ENCODE measurements at places on chromosomes 16 and 17. TPM values are rescaled to one million over a fixed set of nuclear protein-coding genes. Genes with fewer than 3 reads are reported as not detected.

- peaks cover 7% of the 10 kb centered on the region for H3K4me1 ChIP-seq
- no peak overlapping the region for H3K4me3 ChIP-seq
- DNase-seq, result no peak
These were observed 4.1 kb downstream of the MARCHF10 start for GRCh38 chr17:62804025-62804424.

- H3K4me3 ChIP-seq, result no peak overlapping the region
- H3K4me1 ChIP-seq, result no peaks in the 10 kb centered on the region
- H3K36me3 ChIP-seq, result peaks cover 36% of the 10 kb centered on the region
- no peak for DNase-seq
- H3K27ac ChIP-seq, result no peak overlapping the region
These were observed 32.7 kb downstream of the AP1G1 start for GRCh38 chr16:71775949-71776348.

DNA sequence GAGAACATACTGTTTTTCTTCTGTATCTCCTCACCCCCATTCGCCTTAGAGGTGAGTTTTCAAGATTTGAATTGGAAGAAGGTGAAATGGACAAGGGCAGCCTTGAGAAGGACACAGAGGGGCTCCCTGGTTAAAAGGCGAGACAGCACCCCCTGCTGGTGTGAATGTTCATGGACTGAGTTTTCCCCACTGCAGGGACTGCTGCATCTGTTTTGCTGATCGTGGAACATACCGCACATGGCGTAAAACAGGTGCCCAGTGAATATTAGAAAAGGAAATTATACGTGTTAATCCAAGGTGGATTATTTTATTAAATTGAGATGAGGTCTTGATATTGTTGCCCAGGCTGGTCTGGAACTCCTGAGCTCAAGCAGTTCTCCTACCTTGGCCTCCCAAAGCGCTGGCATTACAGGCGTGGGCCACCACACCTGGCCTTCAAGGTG, 54.5 kb downstream of the NDE1 start:
- H3K27me3 ChIP-seq, result no peaks in the 10 kb centered on the region
- DNase-seq, result peak; percentile 89
- no peaks in the 10 kb centered on the region for H3K4me1 ChIP-seq
- no peak overlapping the region for H3K4me3 ChIP-seq

- no peak overlapping the region for H3K4me3 ChIP-seq
- no peak overlapping the region for H3K27ac ChIP-seq
- no peaks in the 10 kb centered on the region for H3K27me3 ChIP-seq
These were observed 35.6 kb downstream of the RPA1 start for GRCh38 chr17:1865252-1866037.

GRCh38 chr17:3722716-3723115, 987 bp upstream of the HASPIN start:
- no peak overlapping the region for H3K27ac ChIP-seq
- H3K4me1 ChIP-seq, result peaks cover 7% of the 10 kb centered on the region
- DNase-seq, result no peak
- no peaks in the 10 kb centered on the region for H3K27me3 ChIP-seq

DNA sequence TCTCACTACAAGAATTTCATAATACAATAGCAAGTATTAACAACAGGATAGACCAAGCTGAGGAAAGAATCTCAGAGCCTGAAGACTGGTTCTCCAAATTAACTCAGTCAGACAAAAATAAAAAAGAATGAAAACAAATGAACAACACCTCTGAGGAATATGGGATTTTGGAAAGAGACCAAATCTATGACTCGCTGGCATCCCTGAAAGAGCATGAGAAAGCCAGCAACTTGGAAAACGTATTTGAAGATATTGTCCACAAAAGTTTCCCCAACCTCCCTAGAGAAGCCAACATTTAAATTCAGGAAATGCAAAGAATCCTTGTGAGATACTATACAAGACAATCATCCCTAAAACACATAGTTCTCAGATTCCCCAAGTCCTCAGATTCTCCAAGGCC, 20.9 kb downstream of the NLRP1 start:
- no peak for DNase-seq
- H3K27ac ChIP-seq, result no peak overlapping the region
- H3K36me3 ChIP-seq, result peaks cover 47% of the 10 kb centered on the region
- no peaks in the 10 kb centered on the region for H3K4me1 ChIP-seq
- H3K4me3 ChIP-seq, result no peak overlapping the region
- no peaks in the 10 kb centered on the region for H3K27me3 ChIP-seq

DNA sequence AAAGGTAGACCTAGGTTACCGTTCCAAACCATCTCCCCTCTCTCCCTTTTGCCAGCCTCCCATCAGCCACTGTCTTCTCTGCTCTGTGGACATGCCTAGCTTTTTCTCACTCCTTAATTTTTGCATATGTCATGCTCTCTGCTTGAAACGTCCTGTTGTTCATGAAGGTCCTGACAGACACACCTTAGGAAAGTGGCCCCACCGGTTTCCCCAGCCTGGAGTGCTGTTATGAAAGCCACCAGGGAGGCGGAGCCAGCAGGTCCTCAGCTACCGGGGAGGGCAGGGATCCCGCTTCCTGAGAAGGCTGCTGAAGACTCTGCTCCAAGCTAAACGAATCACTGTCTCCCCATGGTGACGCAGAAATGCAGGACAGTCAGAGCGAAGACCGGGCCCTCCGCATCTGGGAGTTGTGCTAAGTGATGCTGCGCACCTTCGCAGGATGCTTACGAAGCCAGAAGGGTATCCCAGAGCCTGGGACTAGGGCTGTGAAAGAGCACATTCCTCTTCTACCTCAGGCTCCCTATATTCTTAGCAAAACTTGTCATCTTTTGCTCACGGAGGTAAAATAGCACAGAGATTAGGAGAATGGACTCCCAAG, 2.3 kb upstream of the SLC16A11 start:
- no peaks in the 10 kb centered on the region for H3K36me3 ChIP-seq
- H3K4me3 ChIP-seq, result peak overlapping the region; percentile 26

DNA sequence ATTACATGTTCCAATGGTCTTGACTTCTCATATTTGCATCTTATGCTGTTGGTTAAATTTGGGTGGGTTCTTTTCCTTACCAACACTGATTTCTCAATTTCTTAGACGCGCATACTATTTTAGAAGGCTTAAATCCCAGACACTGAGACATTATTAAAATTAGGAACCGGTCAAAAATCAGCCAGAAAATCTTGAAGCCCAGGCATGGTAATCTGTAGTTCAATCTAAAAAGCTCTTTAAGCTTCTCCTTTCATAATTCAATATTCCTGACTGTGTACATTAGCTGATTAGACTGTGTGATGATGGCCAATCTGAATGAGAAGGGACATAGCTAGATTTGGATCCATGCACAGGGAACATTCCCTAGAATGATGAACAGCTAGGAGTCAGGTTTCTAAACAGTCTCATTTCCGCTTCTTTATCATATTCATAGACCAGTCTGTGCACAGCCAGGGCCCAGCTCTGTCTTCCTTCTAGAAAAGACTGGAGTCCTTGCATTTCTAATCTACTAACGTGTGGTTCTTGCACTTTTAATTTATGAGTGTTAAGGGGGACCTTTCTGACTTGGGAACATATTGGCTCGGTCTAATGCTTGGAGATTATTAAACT, 189.3 kb downstream of the AATF start:
- H3K27me3 ChIP-seq, result no peaks in the 10 kb centered on the region
- H3K36me3 ChIP-seq, result no peaks in the 10 kb centered on the region
- no peak overlapping the region for H3K4me3 ChIP-seq
- H3K4me1 ChIP-seq, result no peaks in the 10 kb centered on the region

DNA sequence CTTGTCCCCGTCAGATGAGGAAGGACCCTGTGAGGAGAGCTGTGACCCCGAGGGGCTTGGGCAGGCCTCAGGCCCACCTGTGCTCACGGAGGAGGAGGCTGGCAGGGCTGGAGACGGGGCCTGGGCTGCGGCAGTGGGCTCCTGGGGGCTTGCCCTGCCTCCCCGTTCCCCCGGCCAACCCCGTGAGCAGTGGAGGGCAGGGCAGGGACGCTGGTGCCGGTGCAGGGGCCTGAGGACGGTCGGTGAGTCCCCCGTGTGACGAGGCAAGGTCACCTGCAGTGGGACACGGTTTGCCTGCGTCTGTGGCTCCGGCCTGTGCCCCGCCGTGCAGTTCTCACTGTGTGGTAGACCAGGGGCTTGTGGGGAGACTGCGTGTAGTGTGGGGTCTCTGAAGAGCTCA, 8.3 kb upstream of the RHOT2 start:
- H3K4me1 ChIP-seq, result no peaks in the 10 kb centered on the region
- no peak for DNase-seq
- no peak overlapping the region for H3K4me3 ChIP-seq

The NPIPB9 gene
- not detected for total RNA-seq

The ZNF594 gene
- 0.21 TPM for total RNA-seq

The ERBB2 gene
- 124 TPM for total RNA-seq
